ENCODE measurements at places on chromosomes 6 and 20.

DNA sequence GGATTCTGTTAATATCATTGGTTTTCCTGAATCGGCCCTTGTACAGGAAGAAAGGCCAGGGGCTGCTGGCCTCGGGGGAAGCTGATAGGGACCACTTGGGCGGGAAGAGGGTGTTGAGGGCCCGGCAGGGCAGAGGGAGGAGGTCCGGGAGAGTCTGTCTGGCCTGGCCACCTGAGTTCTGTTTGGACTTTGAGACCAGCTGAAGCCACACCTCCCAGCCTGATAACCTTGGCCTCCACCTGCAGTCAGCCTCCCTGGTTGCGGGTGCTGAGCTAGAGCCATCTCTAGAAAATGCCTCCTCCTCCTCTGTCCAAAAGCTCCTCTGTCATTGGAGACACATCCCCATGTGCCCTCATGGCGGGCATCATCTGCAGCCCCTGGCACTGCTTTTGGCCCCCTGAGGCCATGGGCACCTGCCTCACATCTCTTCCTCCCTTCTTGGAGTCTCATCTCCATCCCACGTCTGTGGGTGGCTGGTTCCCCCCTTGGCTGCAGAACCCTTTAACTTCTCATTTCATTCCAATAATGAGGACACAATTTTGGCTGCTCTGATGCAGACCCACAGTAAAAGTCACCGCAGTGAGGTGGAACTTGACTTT, 16.6 kb downstream of the APCDD1L start:
- DNase-seq: no peak

DNA sequence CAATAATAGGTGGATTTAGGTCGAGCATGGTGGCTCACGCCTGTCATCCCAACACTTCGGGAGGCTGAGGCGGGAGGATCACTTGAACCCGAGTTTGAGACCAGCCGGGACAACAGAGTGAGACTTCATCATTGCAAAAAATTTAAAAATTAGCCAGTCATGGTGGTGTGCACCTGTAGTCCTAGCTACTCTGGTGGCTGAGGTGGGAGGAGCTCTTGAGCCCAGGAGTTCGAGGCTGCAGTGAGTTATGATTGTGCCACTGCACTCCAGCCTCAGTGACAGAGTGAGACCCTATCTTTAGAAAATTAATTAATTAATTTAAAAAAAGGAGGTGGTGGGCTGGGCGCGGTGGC, 13.4 kb upstream of the C20orf203 start:
- DNase-seq: no peak

GRCh38 chr20:14829906-14830305, 492.5 kb upstream of the FLRT3 start:
- no peak for DNase-seq

DNA sequence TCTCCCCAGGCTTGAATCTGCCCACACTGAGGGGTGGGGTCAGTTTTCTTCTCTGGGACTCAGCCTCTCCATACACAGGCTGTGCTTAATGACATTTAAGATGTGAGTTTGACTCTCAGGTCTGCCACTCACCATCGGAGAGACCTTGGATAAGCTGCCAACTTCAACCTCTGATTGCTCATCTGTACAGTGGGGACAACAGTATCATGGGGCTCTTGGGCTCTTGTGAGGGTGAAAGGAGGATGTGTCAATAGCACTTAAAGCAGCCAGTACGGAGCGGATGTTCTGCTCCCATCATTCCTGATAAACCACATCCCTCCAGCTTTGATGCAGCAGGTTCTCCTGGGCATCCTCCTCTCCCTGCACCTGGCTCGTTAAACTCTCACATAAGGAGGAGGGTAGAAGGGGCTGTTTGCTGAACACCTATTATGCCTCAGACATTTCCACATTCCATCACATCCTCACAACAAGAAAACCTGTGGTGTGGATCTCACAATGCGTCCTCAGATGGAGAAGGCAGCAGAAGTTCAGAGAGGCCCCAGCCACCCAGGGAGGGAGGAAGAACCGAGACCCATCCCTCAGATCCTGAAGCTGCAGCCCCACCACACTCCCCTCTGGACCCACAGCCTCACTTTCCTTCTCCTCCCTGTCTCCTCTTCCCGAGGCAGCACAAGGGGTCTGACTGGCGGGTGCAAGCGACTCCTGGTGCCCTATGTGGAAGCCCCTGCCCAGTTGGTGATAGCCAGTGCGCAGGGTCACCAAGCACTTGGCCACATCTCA, 1.9 kb upstream of the PDYN start:
- no peak for DNase-seq

GRCh38 chr6:107632381-107633136, 142.6 kb downstream of the SOBP start:
- DNase-seq: no peak

DNA sequence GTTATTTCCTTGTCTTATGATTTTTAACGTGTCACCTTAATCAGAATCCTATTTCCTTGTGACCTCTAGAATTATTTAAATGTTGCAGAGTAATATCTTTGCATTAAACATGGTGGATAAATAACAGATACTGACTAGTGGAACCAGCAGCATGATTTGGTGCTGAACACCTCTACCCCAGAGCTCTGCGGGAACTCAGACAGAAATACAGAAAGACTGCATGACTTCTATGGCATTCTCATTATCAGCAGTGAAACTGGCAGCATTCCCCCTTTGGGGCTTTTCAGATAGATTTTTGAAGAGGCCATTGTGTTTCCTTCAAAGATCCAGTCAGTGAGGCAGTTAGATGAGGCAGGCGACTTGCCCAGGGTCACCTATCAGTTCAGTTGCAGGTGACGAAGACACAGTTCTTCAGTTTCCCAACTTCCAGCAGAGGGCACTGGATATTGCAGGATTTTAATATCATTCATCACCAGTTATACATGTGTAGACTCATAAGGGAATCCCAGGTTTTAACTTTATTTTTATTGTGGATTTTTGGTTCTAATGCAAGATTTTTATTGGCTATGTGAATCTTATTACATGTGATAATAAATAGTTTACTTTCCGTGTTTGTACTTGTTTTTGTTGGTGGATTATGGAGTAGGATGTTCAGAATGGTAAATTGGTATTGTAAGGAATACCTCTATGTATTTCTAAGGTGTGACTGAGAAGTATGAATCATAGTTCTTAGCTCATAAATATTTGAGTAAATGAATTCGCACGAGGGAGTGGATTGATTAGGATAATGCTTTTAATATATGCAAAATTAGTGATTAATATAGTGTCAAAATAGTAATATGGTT, 81.3 kb downstream of the AFDN start:
- DNase-seq: no peak

- DNase-seq: no peak
Measured at GRCh38 chr6:169975701-169976100, 224.3 kb downstream of the ERMARD start.

- DNase-seq: no peak
Measured at GRCh38 chr6:91634791-91635190, 1047.9 kb upstream of the MAP3K7 start.

- DNase-seq: no peak
Measured at GRCh38 chr6:51600514-51600913, 486.9 kb downstream of the PKHD1 start.

DNA sequence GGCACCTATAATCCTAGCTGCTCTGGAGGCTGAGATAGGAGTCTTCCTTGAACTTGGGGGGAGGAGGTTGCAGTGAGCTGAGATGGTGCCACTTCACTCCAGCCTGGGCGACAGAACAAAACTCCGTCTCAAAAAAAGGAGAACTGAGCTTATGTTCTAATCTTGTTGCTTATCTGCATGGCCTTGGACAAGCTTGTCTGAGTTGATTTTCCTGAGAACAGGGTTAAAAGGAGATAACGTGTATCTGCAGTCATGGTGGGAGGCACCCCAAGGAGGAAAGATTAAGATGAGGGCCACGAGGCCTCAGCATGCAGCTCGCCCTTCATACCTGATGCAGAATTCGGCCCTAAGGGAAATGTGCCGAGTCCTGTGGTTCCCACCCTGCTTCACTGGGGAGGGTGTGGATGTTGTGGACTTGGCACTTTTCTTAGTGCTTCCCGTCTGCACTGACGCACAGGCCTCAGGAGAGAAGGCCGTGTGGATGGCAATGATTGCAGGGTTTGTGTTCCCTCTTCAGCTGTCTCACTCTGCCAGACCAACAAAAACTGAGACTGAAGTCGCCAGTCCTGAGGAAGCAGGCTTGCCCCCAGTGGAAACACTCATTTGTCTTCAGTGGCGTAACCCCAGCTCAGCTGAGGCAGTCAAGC, 56.3 kb downstream of the EZR start:
- no peak for DNase-seq

GRCh38 chr6:63636518-63637021, 968 bp downstream of the PHF3 start:
- peak; percentile 54 for DNase-seq

DNA sequence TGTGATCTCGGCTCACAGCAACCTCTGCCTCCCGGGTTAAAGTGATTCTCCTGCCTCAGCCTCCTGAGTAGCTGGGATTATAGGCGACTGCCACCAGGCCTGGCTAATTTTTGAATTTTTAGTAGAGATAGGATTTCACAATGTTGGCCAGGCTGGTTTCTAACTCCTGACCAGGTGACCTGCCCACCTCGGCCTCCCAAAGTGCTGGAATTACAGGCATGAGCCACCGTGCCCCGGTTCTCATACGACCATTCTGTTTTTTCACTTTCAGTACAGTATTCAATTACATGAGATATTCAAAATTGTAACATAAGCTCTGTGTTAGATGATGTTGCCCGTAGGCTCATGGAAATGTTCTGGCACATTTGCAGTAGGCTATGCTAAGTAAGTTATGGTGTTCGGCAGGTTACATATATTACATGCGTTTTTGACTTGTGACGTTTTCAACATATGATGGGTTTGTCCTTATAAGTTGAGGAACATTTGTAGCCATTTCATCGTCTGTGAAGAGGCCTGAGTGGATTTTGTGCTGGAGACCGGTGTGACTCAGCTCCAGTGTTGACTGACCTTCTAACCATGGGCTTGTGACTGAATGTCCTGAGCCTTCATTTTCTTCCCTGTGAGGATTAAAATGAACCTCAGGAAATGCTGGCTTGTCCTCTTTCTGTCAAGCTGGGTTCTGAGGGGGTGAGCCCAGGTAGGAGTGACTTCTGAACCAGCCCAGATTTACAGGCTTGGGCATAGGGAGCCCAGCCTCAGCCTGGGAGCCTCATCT, 12.2 kb downstream of the PPARD start:
- no peak for DNase-seq

DNA sequence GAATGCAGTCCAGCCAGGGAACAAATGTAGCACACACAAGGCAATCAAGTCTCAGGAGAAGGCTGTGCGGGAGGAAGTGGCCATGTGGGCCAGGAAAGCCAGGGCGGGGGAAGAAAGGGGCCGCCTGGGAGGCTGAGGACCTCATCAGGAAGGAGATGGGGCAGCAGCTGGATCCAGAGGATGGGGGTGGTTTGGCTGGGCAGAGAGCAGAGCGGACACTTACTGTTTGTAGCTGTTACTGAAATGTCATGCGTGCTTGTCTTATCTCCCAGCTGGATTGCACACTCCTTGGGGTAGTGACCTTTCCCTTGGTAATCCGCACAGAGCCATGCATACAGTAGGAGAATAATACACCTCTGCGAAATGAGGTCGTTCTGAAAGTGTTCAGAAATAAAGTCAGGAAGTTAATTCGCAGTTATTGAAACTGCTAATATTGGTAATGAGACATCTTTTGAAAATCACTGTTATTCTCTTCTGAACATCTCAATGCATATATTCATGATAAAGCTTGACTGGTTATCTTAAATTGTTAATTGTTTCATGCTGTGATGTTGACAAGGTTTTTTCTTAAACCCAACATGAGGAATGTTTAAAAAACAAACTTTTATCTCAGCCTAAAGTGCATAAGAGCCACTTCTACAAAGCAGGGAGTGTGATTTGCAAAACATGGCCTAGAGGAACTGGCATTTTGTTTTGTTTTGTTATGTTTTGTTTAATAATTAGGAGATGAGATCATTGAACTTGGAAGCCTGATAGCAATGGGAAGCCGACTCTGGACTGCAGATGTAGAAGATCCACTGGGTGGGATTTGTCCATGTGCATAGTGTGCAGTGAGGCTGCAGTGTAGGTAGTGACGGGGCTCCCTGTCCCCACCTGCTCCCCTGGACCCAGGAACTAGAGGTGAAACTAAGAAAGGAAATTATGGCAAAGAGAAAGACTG, 18.0 kb upstream of the MAP3K4 start:
- no peak for DNase-seq

DNA sequence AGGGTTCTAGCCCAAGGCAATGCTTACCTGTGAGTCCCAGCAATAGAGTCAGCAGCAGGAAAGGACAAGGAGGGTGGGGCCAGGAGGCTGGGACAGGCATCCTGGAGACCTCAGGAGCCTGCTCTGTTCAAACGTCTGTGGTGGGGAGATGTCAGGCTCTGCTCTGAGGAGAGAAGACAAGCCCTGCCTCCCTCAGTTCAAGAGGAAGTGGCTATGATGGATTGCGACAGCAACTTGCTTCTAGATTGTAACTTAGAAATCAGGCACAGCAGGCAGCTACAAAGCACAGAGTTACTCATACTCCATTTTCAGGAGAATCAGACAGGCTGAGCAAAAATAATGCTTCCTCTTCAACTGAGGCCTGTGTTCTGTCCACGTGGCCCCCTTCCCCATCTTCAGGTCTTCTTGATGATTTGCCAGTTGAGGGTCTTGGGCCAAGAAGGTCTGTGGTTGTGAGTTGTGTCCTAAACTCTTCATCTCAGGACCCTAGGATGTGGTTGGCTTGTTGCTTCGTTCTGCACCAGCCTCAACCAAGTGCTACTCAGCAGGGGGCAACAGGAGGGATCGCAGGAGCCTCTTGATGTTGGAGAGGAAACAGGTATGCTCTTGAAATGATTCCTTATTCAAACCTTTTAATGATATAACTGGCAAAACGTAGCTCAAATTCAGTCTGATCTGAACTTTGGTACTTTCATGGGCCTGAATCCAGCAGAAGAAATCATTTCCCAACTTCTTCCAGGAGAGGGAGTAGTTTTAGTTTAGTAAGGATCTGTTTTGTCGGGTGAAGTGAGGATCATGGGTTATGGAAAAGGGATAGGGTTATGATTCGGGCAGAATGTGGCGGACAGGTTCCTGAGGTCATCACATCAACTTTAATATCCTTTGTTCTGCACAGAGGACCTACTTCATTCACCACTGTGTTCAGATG, 31.0 kb downstream of the SIRPB1 start:
- DNase-seq: no peak

DNA sequence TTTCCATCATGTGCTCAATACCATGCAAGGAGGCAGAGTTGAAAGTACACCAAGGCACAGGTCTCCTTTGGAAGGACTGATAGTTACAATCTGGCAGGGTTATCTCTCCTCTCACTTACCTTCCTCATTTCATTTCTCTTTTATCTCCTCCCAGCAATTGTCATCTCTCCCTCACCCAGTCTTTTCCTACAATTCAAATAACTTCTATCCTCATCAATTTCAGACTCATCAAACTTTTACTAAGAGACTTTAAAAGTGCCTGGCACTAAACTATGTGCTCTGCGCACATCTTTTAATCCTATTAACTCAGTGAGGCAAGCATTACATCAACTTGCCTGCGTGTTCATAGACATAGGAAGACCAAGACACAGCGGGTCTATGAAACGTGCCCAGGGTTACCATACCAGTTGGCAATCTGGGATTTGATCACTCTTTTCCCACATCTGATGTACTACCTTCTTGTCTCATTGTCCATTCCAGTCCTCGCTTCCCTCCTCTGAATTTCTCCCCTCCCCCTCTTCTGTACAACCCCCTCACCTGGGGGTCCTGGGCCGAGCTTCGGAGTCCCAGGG, 1.2 kb downstream of the VARS1 start:
- peak; percentile 47 for DNase-seq
